ENCODE measurements at places on chromosomes 16 and 17.

GRCh38 chr16:3022208-3022683, 1.5 kb downstream of the HCFC1R1 start:
- peak; percentile 89 for DNase-seq

- no peak for DNase-seq
These were observed 430 bp downstream of the BCAS3 start for GRCh38 chr17:60678118-60678444.

GRCh38 chr16:61879-62281, 8.3 kb downstream of the SNRNP25 start:
- no peak for DNase-seq

DNA sequence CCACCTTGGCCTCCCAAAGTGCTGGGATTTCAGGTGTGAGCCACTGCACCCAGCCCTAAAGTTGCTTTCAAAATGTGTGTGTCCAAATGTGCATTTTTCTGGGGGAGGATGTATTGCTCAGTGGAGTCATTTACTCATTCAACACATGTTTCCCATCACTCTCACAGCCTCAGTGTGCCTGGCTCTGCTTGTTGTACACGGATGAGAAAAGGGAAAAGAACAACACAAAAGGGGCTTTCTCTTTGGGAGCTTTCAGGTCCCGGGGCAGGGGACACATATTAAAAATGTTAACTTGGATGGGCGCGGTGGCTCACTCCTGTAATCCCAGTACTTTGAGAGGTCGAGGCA, 1.7 kb upstream of the PPL start:
- no peak for DNase-seq

- no peak for DNase-seq
These were observed 519.2 kb upstream of the EEF2KMT start for GRCh38 chr16:5616841-5617240.

- no peak for DNase-seq
These were observed 41.7 kb downstream of the EFCAB5 start for GRCh38 chr17:29982991-29983653.

GRCh38 chr16:68046106-68046505, 23.0 kb downstream of the DUS2 start:
- no peak for DNase-seq

DNA sequence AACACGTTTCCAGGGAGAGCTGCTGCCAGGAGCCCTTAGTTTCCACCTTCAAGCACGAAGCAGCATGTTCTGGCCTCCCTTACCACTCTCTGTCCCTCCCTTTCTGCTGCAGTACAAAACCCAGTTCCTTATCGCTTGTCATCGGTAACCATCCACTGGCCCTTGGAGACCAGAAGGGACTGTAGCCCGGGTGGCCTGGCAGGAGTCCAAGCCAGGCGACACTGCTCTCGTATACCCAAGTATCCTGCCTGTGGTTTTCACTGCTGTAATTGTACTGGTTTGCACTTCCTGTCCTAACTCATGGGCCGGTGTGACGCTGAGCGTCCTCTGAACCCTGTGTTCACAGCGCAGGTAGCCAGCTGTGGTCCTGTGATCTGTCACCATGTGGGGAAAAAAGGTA, 81.1 kb downstream of the MAF start:
- DNase-seq: no peak

GRCh38 chr17:45311401-45311759, 5.4 kb downstream of the MAP3K14 start:
- DNase-seq: no peak

- peak; percentile 47 for DNase-seq
These were observed 36.5 kb downstream of the CYTH1 start for GRCh38 chr17:78745407-78746088.

DNA sequence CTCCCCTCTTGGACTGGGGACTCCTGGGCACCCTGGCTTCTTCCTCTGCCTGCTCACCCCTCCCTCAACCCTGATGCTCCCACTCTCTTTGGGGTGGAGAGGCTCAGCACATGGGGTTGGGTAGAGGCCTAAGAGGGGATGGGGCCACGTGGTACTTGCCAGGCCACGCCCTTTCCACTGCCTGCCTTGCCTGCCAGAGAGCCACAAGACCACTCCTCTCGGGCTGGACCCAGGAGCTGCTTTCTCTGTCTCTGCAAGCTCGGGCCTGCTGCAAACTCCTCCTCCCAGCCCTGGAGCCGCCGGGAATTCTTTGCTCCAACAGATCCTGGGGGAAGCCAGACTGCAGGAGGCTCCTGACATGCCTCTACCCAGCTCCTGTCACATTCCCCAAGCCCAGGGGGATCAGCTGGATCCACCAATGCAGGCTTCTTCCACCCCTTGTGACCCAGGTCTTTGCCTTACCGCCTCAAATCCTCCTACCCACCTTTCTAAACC, 11.8 kb downstream of the DLX4 start:
- DNase-seq: no peak

GRCh38 chr16:24852281-24852721, 6.5 kb downstream of the SLC5A11 start:
- DNase-seq: no peak

GRCh38 chr17:57329380-57330214, 73.3 kb downstream of the MSI2 start:
- no peak for DNase-seq

- DNase-seq: no peak
These were observed 9.6 kb downstream of the JPT2 start for GRCh38 chr16:1687427-1688316.

DNA sequence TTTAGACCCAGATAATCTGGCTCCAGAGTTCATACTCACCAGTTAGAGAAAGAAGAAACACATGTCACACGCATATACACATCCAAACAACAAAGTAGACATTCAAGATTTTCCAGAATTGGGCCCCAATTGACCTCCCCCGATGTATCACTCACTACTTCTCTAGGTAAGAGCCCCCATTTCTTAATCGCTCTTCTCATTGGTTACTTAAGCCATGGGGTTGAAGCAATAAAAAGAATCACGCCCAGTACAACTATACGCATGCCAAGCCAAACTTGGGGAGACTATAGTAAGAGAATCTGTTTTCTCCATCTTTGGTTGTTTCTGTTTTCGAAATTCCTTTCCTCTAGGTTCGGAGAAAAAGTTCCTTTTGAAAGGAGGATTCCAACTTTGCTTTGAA, 565 bp downstream of the DDX52 start:
- DNase-seq: no peak

DNA sequence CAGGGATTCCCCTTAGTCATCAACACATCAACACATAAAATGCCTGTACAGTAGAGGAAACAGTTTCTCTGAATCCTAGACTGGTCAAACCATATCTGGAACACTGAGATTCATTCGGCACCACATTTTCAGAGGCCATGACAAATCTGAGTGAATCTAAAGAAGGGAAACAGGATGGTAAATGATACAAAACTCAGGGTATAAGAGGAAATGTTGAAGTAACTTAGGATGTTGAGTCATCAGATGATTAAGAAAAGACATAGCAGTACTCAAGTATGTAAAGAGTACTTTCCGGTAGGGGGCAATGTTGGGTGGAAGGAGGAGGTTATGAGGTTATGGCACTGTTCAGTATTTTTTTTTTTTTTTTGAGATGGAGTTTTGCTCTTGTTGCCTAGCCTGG, 358.5 kb upstream of the PMFBP1 start:
- no peak for DNase-seq

GRCh38 chr16:56493126-56493525, 26.7 kb downstream of the BBS2 start:
- DNase-seq: no peak

GRCh38 chr16:49615576-49615975, 240.3 kb downstream of the ZNF423 start:
- DNase-seq: no peak

GRCh38 chr16:64453646-64454045, 668.2 kb downstream of the CDH11 start:
- DNase-seq: no peak

DNA sequence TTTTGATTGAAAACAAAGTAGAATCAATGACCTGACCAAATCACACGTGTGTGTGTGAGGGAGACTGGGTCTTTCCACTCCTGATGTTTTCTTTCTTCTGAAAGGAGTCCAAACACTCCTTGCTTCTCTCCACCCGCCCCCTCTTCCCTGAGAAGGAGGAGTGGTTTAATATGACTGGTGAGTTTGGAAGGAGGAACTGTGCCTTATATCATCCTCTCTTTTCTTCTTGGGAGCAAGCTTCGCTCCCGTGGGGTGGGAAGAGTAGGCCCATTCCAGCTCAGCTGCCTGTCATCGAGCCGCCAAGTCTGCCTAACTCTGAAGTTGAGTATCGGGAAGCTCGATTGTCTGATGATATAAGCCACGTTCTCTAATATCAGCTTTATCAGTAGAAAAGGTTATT, 96.5 kb downstream of the YPEL2 start:
- DNase-seq: no peak

- DNase-seq: no peak
These were observed 632 bp upstream of the RTN4RL1 start for GRCh38 chr17:2025622-2026309.

GRCh38 chr16:2927010-2927646, 15.4 kb downstream of the FLYWCH1 start:
- peak; percentile 77 for DNase-seq

GRCh38 chr17:32370426-32370825, 20.5 kb downstream of the ZNF207 start:
- no peak for DNase-seq

DNA sequence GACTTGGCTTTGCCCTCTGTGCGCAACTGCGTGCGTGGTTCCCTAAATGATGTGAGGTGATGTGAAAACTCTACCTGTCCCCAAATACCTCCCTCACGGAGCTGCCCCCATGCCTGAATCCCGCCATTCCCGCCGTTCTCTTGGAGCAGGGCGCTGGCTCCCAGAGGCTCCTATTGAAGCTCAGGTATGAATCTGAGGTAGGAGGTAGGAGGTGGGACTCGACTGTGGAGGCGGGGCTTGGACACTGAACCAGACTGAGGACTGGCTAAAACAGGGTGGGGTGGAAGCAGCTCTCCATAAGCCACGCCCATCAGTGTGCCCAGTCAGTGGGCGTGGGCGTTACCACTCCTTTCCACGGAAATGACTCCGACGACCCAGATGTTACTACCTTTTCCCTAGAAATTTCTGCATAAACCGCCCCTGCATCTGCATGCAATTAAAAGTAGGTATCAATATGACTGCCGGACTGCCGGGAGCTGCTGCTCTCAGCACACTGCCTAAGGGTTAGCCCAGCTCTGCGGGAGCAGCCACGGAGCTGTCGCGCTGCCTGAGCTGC, 41.0 kb downstream of the FOXL1 start:
- DNase-seq: no peak

GRCh38 chr16:89822188-89823086, 5.8 kb upstream of the SPIRE2 start:
- DNase-seq: no peak

GRCh38 chr16:30786115-30786935, 680 bp downstream of the ZNF629 start:
- DNase-seq: no peak

GRCh38 chr17:74389084-74389753, 21.9 kb downstream of the GPR142 start:
- no peak for DNase-seq

- DNase-seq: no peak
These were observed 5.2 kb downstream of the ODAD4 start for GRCh38 chr17:41935641-41936040.

Measured in stimulated activated CD4-positive, alpha-beta T cell treated with anti-CD3 and anti-CD28 coated beads, Interleukin-12 subunit alpha, Interleukin-12 subunit beta, amount 100 ng/mL, for 4 hours (primary cell).